HT1080 (cell line): ENCODE measurements at places on chromosomes 16 and 17. TPM values are rescaled to one million over a fixed set of nuclear protein-coding genes. Genes with fewer than 3 reads are reported as not detected.

DNA sequence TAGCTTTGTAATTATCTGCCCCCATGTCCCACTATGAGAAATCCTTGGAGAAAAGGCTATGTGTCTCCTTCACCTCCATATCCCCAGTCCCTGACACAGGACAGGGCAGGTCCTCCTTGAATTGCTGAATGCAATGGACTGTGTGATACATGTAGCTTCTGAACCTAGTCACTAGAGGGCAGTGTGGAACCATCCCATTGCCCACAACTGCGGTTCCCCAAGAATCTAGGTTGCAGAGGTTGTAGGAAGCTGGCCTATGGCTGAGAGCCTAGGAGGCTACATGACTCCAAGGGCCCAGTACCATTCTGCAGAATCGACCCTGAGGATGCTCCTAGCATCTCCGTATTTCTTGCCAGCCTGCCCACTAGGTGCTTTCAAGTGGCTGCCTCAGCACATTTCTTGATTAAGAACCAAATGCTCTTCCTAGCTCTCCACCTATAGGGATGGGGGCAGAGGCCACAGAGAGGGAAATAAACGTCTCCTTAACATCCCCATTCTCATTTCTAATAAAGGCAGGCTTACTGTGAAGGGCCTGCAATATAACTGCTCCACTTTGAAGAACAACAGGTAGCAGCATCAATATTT, 394.0 kb downstream of the CA10 start:
- DNase-seq = peak; percentile 50

The ELMO3 gene
- 2.6 and 3.0 TPM in 2 replicates for total RNA-seq

DNA sequence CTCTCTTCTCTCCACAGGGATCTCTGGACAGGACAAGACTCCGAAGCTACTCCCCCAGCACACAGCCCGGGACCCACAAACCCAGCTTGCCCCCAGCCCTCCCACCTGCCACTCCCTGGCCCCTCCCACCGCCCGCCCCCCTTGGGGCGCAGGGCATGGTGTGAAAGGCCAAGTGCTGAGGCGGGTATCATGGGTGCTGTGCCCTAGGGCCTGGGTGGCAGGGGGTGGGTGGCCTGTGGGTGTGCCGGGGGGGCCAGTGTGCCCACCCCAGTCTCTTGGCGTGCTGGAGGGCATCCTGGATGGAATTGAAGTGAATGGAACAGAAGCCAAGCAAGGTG, 11.4 kb downstream of the THRA start:
- DNase-seq = no peak

The RHOT2 gene
- 95.4 and 107 TPM in 2 replicates for total RNA-seq

DNA sequence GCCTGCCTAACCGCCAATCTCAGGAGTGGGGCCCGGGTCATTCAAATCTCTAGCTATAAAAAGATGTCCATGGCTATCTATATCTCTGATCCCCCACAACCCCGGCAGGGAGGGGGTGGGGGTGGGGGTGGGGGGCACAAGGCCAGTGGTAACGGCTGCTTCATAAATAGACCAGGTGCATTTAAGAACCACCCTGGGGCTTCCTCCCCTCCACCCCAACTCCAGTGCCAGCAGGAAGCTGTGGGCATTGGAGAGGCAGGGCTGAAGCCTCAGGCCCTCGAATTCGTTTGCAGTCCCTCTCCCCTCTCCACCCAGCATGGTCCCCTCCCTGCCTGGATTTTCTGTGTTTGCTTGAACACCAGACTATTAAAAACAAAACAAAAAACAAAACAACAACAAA, 56.0 kb downstream of the RAP1GAP2 start:
- DNase-seq = no peak

GRCh38 chr17:36204724-36205500, 6.0 kb upstream of the CCL4L2 start:
- DNase-seq = no peak
